Kidney (tissue), 22 donors: ENCODE measurements at places on chromosomes 2 and 18. TPM values are rescaled to one million over a fixed set of nuclear protein-coding genes. Genes with fewer than 3 reads are reported as not detected.
A peak's percentile ranks its signal among the peaks of the same experiment; 100 is the strongest.

- no peaks in the 10 kb centered on the region for H3K27me3 ChIP-seq
- DNase-seq = peak; percentile 91
- no peaks in the 10 kb centered on the region for H3K4me1 ChIP-seq
- H3K36me3 ChIP-seq = no peaks in the 10 kb centered on the region
- H3K27ac ChIP-seq = no peak overlapping the region
- H3K4me3 ChIP-seq = no peak overlapping the region
These were observed 13.2 kb upstream of the DNAJC27 start for GRCh38 chr2:24984912-24985311.

- H3K27ac ChIP-seq = no peak overlapping the region
- H3K4me1 ChIP-seq = no peaks in the 10 kb centered on the region
- DNase-seq = no peak
- H3K36me3 ChIP-seq = peaks cover 2% of the 10 kb centered on the region
- H3K27me3 ChIP-seq = no peaks in the 10 kb centered on the region
These were observed 91.3 kb downstream of the MEMO1 start for GRCh38 chr2:31919499-31919898.

Gene OBSL1
- 89.5 TPM for polyA plus RNA-seq

GRCh38 chr2:39737661-39738060 is 41.4 kb downstream of the THUMPD2 start:
- no peak for DNase-seq
- H3K4me1 ChIP-seq = no peaks in the 10 kb centered on the region
- no peaks in the 10 kb centered on the region for H3K36me3 ChIP-seq
- no peak overlapping the region for H3K27ac ChIP-seq
- no peak overlapping the region for H3K4me3 ChIP-seq
- no peaks in the 10 kb centered on the region for H3K27me3 ChIP-seq

DNA sequence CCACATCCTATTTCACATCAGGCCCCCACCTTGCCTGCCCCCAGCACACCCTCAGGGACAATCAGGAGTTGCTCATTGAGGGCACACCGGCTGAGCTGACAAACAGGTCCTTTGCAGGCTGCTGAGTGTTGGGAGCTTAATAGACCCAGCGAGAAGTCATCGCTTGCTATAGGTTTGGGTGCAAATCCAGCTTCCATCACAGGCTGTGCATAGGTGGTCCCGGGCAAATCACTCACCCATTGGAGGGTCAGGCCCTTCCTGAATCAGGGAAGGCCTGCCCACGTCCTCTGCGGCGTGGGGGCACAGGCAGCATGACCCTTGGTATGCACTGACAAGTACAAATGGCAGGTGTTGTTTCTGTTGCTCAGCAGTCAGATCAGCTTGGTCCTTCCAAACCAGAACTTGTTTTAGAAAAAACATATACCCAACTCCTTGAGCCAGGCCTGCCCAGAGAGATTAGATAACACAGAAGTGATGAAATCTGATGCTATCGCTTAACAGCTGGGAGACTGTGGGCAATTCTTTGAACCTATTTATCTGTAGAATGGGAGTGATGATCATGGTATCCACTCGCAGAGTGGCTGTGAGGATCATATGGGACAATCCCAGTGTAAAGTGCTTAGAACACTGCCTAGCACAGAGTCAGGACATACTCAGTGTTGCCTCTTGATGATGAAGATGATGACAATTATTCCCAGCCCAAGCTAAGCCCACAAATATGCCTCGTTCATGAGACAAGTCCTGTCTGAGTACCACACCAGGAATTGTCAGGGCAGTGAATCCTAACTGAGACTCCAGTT is 34.9 kb downstream of the SMAD7 start:
- H3K4me1 ChIP-seq = peaks cover 17% of the 10 kb centered on the region
- no peak overlapping the region for H3K4me3 ChIP-seq
- H3K27ac ChIP-seq = no peak overlapping the region
- peaks cover 8% of the 10 kb centered on the region for H3K36me3 ChIP-seq
- DNase-seq = no peak
- no peaks in the 10 kb centered on the region for H3K27me3 ChIP-seq

Gene GEN1
- polyA plus RNA-seq = 1.4 TPM

- H3K27me3 ChIP-seq = no peaks in the 10 kb centered on the region
- H3K36me3 ChIP-seq = no peaks in the 10 kb centered on the region
These were observed 68.5 kb downstream of the COPS8 start for GRCh38 chr2:237154082-237154638.

Gene RIT2
- polyA plus RNA-seq = not detected

DNA sequence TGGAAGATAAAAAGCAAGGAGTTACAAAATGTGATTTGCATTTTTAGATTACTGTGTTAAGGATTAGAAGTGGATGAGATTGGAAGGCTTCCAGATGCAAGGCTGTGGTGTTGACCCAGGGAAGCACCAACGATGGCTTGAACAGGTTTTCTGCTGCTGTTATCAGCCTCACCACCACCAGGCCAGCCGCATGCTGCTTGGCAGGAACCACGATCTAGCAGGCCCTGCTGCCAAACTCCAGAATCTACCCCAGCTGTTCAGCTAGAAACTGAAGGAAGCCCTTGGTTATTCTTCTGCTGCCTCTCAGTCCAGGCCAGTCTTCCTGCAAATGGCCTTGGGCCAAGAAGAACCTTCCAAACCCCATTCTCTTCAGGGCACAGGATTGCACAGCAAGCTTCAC is 133.9 kb downstream of the MTCL1 start:
- no peak overlapping the region for H3K4me3 ChIP-seq
- H3K36me3 ChIP-seq = no peaks in the 10 kb centered on the region
- H3K27me3 ChIP-seq = no peaks in the 10 kb centered on the region

Gene IL18R1
- polyA plus RNA-seq = 3.6 TPM

GRCh38 chr2:210955591-210955990 is 399.2 kb downstream of the CPS1 start:
- no peak for DNase-seq
- no peaks in the 10 kb centered on the region for H3K36me3 ChIP-seq
- H3K4me3 ChIP-seq = no peak overlapping the region
- no peaks in the 10 kb centered on the region for H3K27me3 ChIP-seq
- H3K4me1 ChIP-seq = no peaks in the 10 kb centered on the region

GRCh38 chr2:181785691-181786344 is 105.5 kb upstream of the NEUROD1 start:
- H3K27ac ChIP-seq = peak overlapping the region; percentile 52
- H3K4me1 ChIP-seq = peaks cover 3% of the 10 kb centered on the region
- H3K36me3 ChIP-seq = no peaks in the 10 kb centered on the region

GRCh38 chr2:85076618-85077274 is 56.4 kb upstream of the TCF7L1 start:
- no peaks in the 10 kb centered on the region for H3K27me3 ChIP-seq
- no peaks in the 10 kb centered on the region for H3K36me3 ChIP-seq
- H3K4me1 ChIP-seq = no peaks in the 10 kb centered on the region
- no peak overlapping the region for H3K4me3 ChIP-seq
- no peak overlapping the region for H3K27ac ChIP-seq

- H3K27me3 ChIP-seq = no peaks in the 10 kb centered on the region
- H3K36me3 ChIP-seq = no peaks in the 10 kb centered on the region
These were observed 154.2 kb downstream of the RIT2 start for GRCh38 chr18:42961298-42961697.

Gene KLHL29
- 1.5 TPM for polyA plus RNA-seq

GRCh38 chr2:135709992-135710391 is 31.7 kb upstream of the UBXN4 start:
- no peaks in the 10 kb centered on the region for H3K4me1 ChIP-seq
- no peak overlapping the region for H3K4me3 ChIP-seq
- H3K27ac ChIP-seq = no peak overlapping the region
- peak; percentile 68 for DNase-seq

Gene NT5DC4
- not detected for polyA plus RNA-seq

- H3K4me1 ChIP-seq = no peaks in the 10 kb centered on the region
- no peak for DNase-seq
- H3K27me3 ChIP-seq = no peaks in the 10 kb centered on the region
- no peaks in the 10 kb centered on the region for H3K36me3 ChIP-seq
These were observed 653 bp downstream of the MRPS9 start for GRCh38 chr2:105038383-105039061.

DNA sequence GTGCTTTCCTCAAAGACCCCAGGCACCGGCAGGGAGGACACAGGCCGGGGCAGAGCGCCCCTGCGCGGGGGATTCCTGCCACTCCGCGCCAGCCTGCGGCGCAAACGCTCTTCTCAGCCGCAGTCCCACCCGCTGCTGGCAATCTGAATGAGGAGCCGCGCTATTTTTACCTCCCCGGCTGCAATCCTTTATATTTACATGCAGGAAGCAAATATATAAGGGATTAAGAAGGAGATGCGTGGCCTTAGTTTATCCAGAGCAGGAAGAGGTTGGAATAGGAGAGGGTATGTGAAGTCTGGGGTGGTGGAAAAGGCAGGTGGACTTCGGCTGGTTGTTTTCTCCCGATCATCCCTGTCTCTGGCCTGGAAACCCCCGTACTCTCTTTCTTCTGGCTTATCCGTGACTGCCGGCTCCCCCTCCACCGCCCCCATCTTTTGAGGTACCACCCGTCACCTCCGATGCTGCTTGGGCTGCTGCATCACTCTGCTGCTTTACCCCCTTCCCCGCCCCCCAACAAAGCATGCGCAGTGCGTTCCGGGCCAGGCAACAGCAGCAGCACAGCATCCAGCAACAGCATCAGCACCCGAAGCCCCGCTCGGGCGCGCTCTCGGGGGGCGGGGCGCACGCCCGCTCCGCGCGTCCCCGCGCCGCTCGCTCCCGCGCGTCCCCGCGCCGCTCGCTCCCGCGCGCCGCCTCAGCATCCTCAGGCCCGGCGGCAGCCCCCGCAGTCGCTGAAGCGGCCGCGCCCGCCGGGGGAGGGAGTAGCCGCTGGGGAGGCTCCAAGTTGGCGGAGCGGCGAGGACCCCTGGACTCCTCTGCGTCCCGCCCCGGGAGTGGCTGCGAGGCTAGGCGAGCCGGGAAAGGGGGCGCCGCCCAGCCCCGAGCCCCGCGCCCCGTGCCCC is at the start of gene ADAM23:
ADAM23 (plus strand) TSS at position 700 of the 902 bp plus-strand sequence. CDS start 335 bp downstream, outside the sequence.
- H3K27ac ChIP-seq = no peak within 1 kb of the TSS
- peaks cover 11% of the 10 kb centered on the region for H3K27me3 ChIP-seq
- no peaks in the 10 kb centered on the region for H3K4me1 ChIP-seq
- no peaks in the 10 kb centered on the region for H3K36me3 ChIP-seq
- no peak within 1 kb of the TSS for H3K4me3 ChIP-seq
